NCI-H524 treated with DMSO at 0.1 percent for 48 hours (cell line): ENCODE measurements at places on chromosomes 7 and 10.

GRCh38 chr7:67716729-67717128 is 720.1 kb downstream of the TYW1 start:
- DNase-seq = no peak

DNA sequence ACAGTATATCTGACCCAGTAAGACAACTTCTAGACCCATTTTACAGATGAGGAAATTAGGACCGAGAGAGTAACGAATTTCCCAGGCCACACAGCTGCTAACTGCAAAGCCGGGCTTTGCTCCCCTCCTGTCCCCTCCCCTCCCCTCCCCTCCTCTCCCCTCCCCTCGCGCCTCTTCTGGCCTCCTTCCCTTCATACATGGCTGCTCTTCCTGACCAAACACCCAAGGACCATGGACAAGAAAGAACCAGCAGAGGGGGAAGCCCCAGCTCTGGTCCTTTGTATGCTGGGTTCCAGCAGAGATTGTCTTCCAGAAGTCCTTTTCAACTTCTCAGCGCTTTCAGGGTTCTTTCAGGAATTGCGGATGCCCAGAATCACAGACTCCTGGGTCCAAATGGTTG is 3.6 kb upstream of the TMEM72 start:
- DNase-seq = no peak

GRCh38 chr10:83274088-83274487 is 865.2 kb upstream of the GHITM start:
- peak; percentile 64 for DNase-seq

GRCh38 chr7:86049910-86050309 is 593.8 kb upstream of the GRM3 start:
- DNase-seq = no peak

GRCh38 chr7:108535257-108535656 is 9.3 kb upstream of the PNPLA8 start:
- no peak for DNase-seq

DNA sequence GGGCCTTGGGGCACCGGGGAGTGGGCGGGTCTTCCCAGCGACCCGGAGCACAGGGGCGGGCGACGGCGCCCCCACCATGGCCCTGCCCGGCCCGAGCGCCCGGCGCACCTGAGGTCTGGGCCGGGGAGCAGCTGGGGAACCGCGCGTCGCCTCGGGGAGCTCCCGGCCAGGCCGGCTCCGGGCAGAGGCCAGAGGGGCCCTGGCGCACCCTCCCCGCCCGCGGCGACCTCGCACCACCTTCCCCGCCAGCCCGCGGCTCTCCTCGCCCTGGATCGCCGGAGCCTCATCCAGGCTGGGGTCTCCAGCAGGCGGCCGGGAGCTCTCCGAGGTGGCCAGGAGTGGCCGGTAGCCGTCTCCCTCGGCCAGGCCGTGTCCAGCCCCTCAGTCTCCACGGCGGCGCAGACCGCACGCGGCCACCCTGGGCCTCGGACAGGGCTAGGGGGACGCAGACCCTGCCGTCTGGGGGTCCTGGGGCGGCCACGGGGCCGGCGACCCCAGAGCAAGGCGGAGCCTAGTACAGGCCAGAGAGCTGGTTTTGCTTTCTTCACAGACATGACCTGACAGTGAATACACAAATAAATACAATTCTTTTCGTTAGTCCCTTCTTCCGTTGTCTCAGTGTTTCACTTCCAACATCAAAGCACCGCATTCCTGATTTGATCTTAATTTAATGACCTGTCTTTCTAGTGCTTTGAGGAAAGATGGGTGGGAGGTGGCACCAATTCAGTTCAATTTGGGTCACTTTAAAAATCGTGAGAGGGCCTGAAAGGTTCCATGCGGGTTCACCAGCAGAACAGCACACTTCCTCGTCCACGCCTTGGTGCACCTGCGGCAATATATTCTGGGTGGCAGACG is 356.9 kb downstream of the DNAJB6 start:
- DNase-seq = no peak

DNA sequence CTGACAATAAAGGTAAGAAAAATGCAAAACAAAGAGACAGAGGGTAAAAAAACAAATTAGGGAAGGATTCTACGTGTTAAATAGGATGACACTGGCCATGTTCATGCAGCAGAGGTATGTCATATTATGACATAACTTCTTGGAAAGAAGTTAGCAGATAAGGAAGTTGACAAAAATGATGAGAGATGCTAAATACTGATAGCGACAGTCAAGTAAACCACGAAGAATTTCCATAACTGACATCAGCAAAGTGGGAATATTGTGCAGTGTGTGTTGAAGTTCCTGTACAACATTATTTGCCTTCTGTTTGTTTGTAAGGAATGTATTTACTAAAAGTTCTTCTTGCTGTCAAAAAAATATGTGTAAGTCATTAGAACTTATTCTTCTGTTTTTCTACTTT is 29.5 kb downstream of the MDH2 start:
- no peak for DNase-seq

GRCh38 chr10:62116896-62117295 is 151.7 kb downstream of the RTKN2 start:
- DNase-seq = no peak

DNA sequence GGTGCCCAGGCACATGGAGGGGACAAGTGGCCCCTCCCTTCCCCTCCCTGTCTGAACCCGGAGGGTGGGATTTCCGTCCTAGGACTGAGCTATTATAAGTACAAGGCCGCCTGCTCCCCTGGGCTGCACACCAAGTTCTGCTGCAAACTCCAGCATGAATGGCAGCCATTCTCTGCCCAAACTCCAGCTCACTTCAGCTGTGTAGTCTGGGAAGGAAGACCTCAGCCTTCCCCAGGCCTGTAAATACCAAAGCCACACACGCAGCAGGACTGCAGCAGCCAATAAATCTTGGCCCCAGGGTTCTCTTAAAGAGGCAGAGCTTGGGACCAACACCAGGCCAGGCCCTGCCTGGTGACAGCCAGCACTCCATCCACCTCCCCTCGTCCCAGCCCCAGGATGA is 291.3 kb upstream of the ZMIZ1 start:
- DNase-seq = no peak

- no peak for DNase-seq
Observed at GRCh38 chr10:102133373-102134195, 744 bp downstream of the PPRC1 start.

DNA sequence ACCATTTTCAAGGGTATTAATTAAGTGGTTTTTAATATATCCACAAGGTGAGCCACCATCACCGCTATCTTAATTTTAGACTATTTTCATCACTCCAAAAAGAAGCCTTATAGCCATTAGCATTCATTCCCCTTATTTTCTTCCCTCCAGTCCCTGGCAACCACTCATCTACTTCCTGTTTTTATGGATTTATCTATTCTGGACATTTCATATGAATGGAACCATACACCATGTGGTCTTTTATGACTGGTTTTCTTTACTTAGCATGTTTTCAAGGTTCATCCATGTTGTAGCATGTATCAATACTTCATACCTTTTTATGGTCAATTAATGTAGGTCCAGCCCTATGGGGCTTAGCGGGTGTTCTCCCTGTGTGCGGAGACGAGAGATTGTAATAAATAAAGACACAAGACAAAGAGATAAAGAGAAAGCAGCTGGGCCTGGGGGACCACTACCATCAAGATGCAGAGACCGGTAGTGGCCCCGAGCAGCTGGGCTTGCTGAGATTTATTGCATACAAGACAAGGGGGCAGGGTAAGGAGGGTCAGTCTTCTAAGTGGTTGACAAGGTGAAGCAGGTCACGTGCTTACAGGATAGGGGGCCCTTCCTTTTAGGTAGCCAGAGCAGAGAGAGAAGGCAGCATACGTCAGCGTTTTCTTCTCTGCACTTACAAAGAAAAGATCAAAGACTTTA is 14.6 kb downstream of the WBP1L start:
- no peak for DNase-seq

- no peak for DNase-seq
Observed at GRCh38 chr10:71804077-71804476, 30.8 kb upstream of the VSIR start.

GRCh38 chr7:148540041-148540738 is 50.4 kb upstream of the C7orf33 start:
- no peak for DNase-seq

GRCh38 chr10:116654816-116655215 is 34.1 kb downstream of the PNLIPRP2 start:
- no peak for DNase-seq

DNA sequence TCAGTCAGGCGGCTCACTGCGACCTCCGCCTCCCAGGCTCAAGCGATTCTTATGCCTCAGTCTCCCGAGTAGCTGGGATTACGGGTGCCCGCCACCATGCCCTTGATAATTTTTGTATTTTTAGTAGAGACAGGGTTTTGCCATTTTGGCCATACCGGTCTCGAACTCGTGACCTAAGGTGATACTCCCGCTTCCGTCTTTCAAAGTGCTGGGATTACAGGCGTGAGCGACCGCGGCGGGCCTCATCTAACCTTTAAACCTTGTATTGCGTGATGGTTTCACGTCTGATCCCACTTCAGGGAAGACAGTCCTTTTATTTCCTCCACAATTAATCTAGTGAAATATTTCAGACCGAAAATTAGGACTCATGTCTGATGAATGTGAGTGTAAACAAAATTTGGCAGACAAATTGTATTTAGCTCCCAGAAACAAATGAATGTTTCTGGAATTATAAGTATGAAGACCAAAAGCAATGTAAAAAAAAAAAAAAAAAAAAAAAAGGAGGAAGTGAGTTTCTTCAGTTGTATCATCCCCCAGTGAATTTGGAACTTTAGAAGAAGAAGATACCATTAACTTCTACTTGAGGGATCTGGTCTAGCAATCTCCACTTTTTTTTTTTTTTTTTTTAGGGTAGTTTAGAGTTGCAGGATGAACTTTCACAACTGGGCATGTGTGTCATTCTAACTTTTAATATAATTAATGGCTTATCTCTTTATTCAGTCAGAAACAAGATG is 1.6 kb downstream of the NUP42 start:
- DNase-seq = no peak

GRCh38 chr10:78659598-78659967 is 409.2 kb upstream of the ZMIZ1 start:
- no peak for DNase-seq

DNA sequence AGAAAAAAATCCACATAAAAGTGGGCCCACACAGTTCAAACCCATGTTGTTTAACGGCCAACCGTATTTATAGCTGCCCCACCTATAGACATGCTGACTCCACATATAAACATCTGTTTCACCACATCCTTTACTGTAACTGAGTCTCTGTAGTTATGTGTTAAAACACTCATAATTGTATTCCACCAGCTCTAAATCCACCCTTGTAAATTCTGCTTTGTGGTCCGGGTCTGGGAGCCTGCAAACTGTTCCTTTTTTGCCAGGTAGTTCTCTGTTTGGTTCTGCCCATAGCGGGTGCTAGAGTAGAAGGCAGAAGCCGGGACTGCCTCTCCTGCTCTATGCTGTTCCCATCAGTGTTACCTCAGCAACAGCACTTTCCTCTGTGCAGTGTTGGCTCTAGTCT is 20.2 kb upstream of the FHIP2A start:
- no peak for DNase-seq

DNA sequence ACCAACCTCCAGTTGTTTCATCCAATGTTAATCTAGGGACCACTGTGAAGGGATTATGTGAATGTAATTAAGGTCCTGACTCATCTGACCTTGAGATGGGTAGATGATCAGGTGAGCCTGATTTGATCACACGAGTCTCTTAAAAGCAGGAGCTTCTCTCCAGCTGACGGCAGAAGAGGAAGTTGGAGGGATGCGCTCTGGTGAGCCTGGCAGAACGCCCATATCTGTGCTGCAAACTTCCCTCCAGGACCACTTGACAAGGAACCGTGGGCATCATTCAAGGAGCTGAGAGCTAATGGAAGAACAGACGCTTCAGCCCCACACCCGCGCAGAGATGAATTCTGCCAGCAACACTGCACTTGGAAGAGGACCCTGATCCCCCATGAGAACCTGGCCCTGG is 642.4 kb downstream of the TNS3 start:
- no peak for DNase-seq

- DNase-seq = no peak
Observed at GRCh38 chr7:17304926-17305325, 6.5 kb downstream of the AHR start.

- no peak for DNase-seq
Observed at GRCh38 chr7:115066634-115067033, 144.7 kb downstream of the MDFIC start.

DNA sequence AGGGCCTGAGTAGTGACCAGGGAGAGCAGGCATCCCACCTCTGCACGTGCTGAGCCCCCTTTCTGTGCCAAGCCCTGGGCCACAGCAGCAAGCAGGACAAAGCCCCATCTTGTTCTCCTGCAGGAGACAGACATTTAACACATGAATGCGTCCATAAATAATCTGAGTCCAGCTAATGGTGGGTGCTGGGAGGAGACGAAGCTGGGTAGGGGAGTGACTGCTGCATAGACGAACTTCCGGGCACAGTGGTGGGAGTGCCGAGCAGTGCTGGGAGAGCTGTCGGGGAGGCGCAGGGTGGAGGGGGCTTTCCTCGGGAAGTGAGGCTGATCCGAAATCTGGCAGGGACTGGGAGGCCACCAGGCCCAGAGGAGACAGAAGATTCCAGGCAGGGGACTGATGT is 35.2 kb upstream of the SLC29A3 start:
- no peak for DNase-seq

DNA sequence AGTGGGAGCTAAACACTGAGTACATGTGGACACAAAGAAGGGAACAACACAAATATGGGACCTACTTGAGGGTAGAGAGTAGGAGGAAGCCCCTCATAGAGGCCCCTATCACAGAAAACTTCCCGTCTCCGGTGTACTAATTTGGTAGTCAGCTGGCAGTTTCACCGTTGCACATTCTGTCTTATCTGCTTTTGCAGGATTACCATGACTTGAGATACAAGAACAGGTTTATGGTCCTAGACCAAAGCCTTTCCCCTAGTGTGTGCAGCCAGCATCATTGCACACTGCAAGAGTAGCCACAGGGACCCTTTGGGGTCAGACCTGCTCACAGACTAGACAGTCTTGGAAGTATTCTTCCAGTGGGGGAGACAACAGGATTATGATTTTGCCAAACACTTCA is 5.9 kb upstream of the IFIT1B start:
- DNase-seq = no peak

DNA sequence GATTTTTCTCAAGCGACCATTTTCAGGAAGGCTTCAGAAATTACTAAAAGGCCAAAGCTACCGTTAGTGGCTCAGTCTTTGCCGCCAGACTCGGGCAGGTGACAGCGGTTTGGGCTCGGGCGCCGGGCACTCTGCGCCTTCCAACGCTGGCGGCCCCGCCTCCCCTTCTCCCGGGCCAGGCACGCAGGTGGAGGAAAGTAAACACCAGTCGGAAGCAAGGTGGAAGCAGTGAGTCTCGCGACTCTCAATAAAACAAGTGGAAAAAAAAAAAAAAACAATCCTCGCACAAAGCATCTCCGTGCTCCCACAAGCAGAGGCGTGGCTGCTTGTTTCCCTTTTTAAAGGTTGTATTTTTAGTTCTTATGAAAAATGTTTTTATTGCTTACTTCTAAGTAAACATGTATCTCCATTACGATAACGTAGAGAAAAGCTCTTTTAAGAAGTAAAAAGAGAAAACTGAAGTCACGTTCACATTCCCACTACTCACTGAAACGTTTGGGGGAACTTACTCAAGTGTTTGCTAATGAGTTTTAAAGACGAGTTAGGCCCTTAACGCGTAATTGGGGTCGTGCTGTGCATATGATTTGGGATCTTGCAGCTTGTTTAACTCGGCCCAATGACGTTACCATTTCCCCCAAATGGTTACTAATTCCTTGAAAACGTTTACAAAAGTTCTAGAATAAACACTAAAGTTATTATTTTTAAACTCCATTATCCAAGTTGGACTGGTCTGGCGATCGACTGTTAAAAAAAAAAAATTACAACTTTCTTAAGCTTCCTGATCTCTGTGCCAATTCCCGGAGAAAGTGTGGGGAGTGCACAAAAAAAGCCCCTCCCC is 864 bp downstream of the CDCA7L start:
- no peak for DNase-seq
